ENCODE measurements at places on chromosomes 6 and 20.

GRCh38 chr6:19723545-19723944, 113.6 kb upstream of the ID4 start:
- DNase-seq: no peak

GRCh38 chr6:39214846-39215639, 14.2 kb downstream of the KCNK5 start:
- DNase-seq: no peak

DNA sequence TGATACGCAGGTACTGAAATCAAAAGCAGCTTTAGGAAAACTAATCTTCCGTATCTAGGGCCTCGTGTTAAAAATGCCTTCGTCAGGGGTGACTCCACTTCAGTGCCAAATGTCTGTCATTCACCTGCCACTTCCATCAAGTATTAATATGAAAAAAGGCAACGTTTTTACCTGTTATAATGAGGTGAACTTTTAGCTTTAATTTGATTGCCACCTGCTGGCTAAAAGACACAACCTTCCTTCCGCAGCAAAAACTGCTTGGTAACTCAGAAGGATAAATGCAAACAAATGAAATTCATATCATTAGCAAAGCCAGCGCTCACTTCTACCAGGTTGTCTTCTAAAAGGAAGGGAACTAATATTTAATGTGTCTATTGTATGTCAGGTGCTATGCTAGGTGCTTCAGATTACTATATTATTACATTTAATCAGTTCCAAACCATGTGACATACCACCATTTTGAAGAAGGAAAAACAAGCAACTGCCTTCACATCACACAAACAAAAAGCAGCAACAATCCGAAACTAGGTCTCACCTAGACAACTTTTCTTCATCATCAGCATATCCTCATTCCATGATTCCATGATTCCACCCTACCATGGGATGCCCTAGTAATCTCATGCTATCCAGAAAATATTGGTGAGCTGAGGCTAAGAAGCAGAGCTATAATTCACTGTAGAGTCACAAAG, 20.6 kb upstream of the ARHGAP18 start:
- no peak for DNase-seq

DNA sequence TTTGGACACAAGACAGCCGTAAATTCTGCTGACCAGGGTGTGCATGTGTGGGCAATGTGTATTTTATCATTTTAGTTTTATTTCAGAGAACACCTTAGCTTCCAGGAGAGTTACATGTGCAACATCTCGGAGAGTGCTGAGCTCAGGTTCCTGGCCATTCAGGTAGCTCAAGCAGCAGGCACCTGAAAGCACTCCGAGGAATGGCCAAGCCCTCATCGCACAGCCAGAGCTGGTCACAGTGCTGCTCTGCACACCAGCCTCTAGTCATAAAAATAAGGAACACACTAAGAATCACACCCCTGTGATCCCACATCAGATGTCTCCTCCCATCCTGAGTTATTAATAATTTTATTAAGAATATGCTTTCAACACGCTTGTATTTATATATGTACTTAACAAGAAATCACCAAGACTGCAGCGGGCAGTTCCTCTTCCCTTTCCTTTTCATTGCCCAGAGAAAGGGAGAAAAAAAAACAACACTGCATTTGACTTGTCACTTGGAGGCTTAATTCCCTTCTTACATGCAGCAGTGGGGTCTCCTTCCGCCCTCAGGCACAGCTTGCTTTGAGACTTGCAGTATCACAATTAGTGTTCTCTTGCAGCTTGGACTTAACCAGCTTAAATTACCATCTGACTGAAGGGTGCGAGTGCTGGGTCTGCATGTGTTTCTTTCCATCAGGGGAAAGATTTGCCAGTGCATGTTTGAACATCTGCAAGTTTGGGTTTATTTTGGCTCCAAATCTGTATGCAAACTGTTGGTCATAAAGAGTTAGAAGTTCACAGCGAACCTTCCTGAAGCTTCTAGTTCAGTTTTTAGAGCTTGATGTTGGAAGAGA, 36.0 kb upstream of the IRF4 start:
- no peak for DNase-seq

- DNase-seq: no peak
Observed at GRCh38 chr20:31572042-31572700, 32.9 kb upstream of the ID1 start.

DNA sequence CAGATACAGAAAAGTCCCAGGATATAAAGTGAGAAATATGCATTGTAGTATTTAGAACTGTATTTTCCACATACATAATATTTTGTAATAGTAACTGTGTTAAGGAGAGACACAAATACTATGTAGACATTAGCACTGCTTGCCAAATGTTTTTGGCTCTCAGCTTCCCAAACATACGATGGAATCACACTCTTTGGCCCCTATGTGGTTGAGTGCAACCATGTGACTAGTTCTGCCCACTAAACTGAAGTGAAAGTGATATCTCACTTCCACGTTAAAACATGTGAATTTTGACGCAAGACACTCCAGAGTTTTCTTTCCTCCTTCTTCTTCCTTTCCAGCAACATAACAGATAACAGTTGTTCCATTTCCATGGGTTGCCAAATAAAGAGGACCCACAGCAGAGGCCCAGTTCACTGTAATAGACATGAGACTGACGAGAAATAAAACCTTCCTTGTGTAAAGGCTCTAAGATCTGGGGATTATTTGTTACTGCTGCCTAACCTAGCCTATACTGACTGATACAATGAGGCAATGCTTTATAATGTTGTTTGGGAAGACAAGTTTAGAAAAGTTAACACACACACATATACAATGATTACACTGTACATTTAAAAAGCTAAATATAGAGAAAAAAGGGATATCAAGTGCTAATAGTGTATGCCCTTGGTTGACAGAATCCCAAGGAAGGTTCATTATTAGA, 97.2 kb downstream of the PTPRT start:
- DNase-seq: no peak

DNA sequence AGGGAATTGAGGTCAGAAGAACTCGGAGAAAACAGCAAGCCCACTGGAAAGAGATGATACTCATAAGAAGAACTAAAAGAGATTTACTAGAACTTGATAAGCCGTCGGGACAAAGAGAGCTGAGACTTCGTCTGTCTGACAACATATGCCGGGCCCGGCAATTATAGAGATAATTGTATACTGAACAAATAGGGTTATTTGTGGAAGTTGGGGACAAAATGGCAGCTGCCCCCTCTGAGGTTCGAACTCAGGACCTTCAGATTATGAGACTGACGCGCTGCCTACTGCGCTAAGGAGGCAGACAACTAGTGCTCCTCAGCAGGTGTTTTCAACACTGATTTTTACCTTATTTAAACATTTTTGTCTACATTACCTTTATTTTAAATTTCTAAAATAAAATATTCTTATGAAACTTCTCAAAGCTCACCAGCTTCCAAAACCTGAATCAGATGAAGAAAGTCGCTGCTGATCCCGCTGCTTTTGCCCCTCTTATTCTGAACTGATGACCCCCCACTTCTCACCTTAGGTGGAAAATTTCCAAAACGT, 29.3 kb upstream of the TRIM27 start:
- DNase-seq: no peak

DNA sequence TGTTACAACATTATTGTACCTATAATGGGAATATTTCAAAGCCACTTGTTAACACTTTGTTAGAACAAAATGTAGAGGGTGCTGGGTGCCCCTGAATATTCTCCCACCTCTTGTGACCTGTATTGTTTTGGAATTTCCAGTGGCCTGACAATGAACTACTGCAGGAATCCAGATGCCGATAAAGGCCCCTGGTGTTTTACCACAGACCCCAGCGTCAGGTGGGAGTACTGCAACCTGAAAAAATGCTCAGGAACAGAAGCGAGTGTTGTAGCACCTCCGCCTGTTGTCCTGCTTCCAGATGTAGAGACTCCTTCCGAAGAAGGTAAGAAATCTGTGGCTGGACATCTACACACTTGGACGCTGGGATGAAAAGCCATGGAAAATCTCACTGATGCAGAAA, 28.9 kb downstream of the PLG start:
- DNase-seq: no peak

- no peak for DNase-seq
Observed at GRCh38 chr20:62303340-62304226, 786 bp downstream of the ADRM1 start.

DNA sequence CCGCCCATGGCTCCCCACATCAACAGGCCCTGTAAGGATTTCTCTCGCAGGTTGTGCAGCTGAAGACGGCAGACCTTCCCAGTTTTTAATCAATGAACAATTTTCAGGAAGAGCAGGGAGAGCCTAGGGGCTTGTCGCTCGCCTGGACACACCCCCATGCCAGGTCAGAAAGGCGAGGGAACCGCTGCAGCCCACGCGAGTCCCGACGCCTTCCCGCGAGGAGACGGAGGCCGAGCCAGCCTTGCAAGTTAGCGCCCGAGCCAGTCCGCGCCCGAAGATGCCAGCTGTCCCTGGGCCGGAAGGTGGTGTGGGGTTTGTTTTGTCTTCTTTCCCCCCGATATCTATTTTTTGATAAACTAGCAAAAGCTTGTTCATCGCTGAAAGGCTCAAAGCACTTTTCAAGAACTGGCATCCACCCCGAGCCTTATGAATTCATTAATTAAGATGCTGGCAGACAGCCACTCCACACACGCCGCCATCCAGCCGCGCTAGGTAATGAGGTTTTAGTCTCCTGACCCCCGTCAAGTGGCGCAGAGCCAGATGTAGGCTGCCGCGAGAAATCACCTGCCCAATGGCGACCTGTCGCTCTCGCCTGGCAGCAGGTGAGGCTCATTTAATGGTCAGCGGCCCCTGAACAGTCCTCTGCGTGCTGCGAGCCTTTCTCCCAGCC, 6.6 kb downstream of the CCDC167 start:
- DNase-seq: no peak

DNA sequence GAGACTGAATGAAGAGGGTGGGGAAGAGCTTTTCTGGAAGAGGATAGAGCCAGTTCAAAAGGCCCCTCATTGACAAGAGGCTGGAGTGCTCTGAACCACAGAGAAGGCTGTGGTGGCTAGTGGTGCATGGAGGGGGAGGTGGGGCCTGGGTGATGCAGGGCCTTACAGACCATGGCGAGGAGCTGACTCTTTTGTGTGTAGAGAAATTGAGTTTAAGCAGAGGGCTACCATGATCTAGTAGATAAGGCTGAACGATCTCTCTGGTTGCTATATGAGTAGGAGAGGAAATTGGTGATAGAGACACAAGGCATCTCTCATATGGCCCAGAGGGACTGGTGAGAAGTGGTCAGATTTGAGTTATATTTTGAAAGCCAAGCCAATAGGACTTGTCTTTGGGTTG, 137.6 kb downstream of the UST start:
- DNase-seq: no peak

GRCh38 chr6:142984386-142984785, 39.4 kb upstream of the HIVEP2 start:
- no peak for DNase-seq

- no peak for DNase-seq
Observed at GRCh38 chr6:144307880-144308279, 22.7 kb downstream of the UTRN start.

- no peak for DNase-seq
Observed at GRCh38 chr6:157200611-157201010, 122.7 kb downstream of the TMEM242 start.

- DNase-seq: no peak
Observed at GRCh38 chr6:133957780-133958242, 4.8 kb downstream of the TBPL1 start.

DNA sequence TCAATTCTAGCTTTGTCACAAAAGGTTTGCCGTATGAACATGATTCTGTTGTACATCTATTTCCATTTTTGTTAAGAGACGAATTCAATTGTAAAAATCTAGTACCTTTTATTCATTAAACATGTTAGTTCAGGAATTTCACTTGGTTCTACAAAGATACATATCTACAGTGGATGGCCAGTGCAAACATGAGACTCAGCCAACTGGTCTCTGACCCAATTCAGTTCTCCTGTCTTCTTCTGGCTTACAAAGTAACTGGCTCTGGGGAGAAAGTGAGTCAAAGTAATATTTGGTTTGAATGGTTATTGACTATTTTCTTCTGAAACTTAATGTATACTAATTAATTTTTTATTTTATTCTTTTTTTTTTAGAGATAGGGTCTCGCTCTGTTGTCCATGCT, 70.0 kb downstream of the ESR1 start:
- DNase-seq: no peak

- DNase-seq: peak; percentile 57
Observed at GRCh38 chr20:56860413-56860812, 231.3 kb downstream of the TFAP2C start.

DNA sequence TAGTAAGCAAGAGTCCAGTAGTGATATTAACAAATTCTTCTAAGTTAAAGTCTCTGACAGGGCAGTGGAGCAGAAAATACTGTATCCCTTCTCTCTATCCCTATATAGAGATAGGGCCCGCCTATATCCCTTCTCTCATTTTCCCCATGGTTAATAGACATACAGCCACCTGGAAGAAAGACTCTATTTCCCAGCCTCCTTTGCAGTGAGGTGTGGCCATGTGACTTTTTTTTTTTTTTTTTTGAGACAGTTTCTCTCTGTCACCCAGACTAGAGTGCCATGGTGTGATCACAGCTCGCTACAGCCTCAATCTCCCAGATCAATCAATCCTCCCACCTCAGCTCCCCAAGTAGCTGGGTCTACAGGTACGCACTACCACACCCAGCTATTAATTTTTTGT, 16.7 kb upstream of the CDK5RAP1 start:
- no peak for DNase-seq

DNA sequence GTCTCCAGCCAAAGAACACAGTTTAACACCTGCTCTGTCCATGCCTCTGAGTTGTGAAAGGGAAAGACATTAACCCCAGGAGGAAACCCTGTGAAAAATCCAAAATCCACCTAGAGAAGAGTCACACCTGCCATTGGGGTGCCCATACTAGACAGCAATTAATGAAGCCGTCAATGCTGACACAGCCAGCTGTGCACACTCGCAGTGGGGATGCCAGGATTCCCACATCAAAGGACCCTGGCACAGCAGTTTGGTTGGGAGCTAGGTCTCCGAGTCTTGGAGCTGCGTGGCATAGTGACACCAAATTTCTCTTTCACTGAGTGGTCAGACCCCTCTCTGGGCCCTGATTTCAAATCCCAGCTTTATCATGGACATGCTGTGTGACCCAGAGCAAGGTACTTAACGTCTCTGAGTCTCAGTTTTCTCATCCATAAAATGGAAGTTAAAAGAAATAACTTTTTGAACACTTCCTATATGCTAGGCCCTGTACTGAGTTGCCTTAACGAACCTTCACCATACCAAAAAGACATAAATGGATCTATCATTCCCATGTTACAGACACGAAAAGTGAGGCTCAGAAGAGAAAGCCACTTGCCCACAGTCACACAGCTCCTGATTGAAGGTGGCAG, 30.8 kb downstream of the BPIFB1 start:
- no peak for DNase-seq

DNA sequence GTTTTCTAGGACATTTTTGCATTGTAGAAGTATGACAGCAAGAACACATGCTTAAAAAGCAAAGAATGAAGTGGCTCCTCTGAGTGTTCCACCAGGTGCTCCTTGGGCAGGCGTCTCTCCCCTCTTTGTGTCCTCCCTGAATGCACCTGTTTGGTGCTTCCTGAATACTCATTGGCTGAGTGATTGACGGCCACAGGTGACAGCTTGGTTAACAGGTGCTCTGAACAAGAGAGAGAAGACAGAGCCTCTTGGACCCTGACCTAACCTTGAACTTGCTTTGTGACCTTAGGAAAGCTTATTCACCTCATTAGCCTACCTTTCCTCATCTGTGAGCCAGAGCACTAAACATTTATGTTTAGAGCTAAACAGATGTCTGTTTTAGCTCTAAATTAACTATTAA, 93.7 kb downstream of the TULP4 start:
- no peak for DNase-seq

- no peak for DNase-seq
Observed at GRCh38 chr6:139014945-139015344, 13.6 kb upstream of the ABRACL start.

- no peak for DNase-seq
Observed at GRCh38 chr6:36075656-36076055, 48.0 kb downstream of the MAPK14 start.

All from lower leg skin (tissue), 4 donors.